ENCODE measurements at places on chromosomes 12 and 14.
A peak's percentile ranks its signal among the peaks of the same experiment; 100 is the strongest.

- DNase-seq: peak; percentile 9
Measured at GRCh38 chr14:72845683-72846082, 48.2 kb downstream of the DPF3 start.

- no peak for DNase-seq
Measured at GRCh38 chr12:106984588-106985137, 2.3 kb downstream of the MTERF2 start.

DNA sequence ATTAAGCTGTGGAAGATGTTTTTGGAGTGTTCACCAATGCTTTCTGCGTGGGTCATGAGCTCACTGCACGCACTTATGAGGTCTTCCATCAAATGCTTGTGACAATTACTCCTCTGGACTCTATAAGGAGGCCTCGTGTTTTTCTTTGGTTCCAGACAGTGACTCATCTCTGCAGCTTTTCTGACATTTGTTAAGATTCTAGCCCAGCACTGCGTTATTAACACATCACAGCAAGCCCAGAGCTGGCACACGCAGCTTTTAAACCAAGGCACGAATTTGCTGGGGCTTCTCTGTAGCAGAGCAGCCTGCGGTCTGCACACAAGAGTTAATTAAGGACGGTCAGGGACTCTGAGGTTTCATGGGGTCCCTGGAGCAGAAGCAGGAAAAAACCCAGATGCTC, 16.9 kb downstream of the MEG3 start:
- DNase-seq: no peak

GRCh38 chr14:96038920-96039632, at the start of gene C14orf132:
C14orf132 (plus strand) TSS chr14:96039362; CDS start chr14:96039501, 139 bp downstream.
- DNase-seq: peak; percentile 56

GRCh38 chr12:3698218-3698974, 54.5 kb downstream of the CRACR2A start:
- peak; percentile 91 for DNase-seq

DNA sequence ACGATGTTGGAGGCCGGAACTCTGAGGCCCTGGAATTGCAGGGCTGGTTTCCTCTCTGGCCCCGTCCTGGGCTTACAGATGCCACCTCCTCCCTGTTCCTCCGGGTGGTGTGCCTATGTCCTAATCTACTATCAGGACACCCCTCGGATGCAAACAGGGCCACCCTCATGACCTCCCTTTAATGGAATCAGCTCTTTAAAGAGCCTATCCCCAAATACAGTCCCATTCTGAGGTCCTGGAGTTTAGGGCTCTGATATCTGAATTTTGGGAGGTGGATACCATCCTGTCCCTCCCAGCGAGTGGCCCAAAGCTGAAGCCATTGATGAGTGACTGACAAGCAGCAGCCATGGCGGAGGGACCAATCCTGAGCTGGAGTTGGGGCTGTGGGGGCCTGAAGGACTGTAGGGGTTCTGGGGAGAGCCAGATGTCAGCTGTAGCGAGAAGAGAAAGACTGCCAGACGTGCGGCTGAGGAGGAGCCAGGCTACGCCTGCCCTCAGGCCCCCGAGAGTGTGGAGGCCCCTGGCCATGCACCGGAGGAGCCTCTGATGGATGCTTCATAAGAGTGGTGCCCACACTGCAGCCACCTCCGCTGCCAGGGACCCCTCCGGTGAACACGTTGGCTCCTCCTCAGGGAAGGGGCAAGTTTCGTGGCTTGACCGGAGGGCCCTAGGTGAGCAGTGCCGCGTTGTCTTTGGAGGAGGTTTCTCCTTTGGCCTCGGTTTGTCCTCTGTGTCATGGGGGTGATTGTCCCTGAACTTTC, 100.2 kb downstream of the KIF26A start:
- no peak for DNase-seq

- no peak for DNase-seq
Measured at GRCh38 chr12:111773801-111774551, 7.2 kb downstream of the ALDH2 start.

GRCh38 chr14:105944632-105945610, 418.5 kb downstream of the TMEM121 start:
- DNase-seq: no peak

- DNase-seq: peak; percentile 42
Measured at GRCh38 chr14:89121968-89122620, 294.9 kb downstream of the FOXN3 start.

- no peak for DNase-seq
Measured at GRCh38 chr12:67792185-67792584, 143.6 kb downstream of the DYRK2 start.

DNA sequence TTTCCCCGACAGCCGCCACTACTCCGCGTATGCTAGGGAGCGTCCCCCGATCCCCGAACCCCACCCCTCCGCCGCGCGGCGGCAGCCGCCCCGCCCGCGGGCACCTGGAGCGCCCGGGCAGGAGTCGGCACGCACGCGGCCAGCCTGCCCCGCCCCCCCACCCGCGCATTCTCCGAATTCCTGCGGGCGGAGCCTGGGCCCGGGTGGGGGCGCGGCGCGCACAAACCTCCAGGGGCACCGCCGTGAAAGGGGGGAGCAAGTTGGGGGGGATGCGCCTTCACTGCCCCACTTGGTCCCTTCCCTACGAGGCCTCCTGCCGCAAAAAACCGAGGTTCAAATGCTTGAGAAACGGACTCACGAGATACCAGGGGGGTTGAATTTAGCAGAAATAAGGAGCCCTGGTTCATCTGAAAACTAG, 1.7 kb downstream of the AJUBA start:
- DNase-seq: no peak

GRCh38 chr14:94679937-94680861, 68.0 kb downstream of the SERPINA3 start:
- no peak for DNase-seq

DNA sequence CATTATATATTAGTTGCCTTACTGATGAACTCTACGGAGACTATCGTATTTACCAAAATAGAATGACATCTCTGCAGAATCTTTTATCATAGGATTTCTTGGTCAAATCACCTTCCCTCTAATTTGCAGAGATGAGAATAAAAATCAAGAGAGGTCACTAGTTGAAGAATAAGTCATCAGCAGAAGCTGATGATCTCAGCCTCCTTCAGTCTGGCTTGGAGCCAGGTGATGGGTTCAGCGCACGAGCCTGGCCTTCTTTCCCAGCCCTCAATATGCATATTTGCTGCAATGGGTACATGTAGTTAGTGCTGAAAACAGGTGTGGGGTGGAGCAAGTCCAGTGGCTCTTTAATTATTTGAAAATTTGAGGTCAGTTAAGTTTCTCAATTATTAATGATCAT, 19.2 kb upstream of the EMP1 start:
- no peak for DNase-seq

GRCh38 chr12:107967170-107967569, 161.9 kb upstream of the WSCD2 start:
- DNase-seq: no peak

DNA sequence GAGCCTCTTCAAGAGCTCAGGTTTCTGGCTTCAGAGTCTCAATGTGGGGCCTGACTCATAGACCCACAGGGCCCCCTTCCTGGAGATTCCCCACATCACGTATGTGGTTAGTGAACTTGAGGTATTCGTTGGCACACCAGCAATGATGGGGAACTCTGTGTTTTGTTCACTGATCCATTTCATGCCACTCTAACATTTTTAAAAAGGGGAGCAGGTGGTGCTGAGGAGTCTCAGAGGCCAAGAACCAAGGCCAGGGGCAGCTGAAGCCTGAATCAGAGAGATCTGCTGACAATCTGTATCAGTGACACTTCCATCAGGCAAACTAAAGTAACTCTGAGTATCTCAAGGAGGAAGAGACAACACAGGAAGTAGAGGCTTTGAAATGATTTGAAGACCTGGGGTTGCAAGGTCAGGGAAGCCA, 323.4 kb downstream of the VRK1 start:
- no peak for DNase-seq

DNA sequence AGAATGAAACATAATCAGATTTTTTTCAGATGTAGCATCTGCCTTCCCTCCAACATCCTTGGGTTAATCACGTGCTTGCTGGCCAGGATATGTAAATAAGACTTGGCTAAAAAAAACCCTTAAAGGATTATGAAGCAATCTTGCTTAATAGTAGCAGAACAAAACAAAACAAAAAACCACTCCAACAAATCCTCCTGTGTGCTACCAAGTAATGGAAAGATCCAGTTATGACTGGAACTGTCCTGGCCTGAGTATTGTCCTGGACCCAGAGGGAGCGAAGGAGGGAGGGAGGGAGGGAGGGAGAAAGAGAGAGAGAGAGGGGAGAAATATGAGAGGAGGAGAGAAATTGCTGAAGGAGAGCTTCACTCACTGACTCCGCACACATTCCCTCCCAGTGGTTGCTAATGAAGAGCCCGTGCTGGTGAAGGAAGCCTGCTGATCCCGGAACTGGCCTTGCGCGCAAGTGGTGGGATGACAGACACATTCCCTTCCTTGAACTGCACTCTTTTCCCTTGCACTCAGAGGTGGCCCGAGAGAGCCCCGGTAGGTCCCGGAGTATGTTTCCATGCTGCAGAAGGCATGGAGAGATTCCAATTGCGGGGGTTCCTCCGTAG, 57.2 kb downstream of the HMGA2 start:
- no peak for DNase-seq

- no peak for DNase-seq
Measured at GRCh38 chr12:89706551-89706950, 2.1 kb downstream of the ATP2B1 start.

GRCh38 chr14:28766469-28766955, at the start of gene FOXG1:
FOXG1 (plus strand) TSS chr14:28766787; CDS start chr14:28767280, 493 bp downstream.
- DNase-seq: peak; percentile 95

DNA sequence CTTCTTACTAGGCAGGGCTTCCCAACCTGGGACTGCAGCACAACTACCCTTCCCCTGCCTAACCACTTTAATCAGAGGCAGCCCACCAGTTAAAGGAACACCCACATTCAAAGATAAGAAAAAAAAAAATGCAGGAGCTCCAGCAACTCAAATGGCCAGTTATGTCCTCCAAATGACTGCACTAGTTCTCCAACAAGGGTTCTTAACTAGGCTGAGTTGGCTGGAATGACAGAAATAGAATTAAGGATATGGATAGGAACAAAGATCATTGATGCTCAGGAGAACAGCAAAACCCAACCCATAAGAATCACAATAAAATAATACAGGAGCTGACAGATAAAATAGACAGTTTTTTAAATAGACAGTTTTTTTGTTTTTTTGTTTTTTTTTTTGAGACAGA, 154.2 kb downstream of the PLCZ1 start:
- DNase-seq: no peak

GRCh38 chr14:55026793-55027561, at the start of the genes SOCS4 and WDHD1:
SOCS4 (plus strand) TSS chr14:55027236; CDS start chr14:55043042, 15,806 bp downstream.
WDHD1 (minus strand) TSS chr14:55027099; CDS start chr14:55026787, 312 bp downstream.
- peak; percentile 94 for DNase-seq

- no peak for DNase-seq
Measured at GRCh38 chr14:70845601-70846000, 36.3 kb upstream of the MAP3K9 start.

- no peak for DNase-seq
Measured at GRCh38 chr12:48556631-48557030, 13.2 kb downstream of the LALBA start.

DNA sequence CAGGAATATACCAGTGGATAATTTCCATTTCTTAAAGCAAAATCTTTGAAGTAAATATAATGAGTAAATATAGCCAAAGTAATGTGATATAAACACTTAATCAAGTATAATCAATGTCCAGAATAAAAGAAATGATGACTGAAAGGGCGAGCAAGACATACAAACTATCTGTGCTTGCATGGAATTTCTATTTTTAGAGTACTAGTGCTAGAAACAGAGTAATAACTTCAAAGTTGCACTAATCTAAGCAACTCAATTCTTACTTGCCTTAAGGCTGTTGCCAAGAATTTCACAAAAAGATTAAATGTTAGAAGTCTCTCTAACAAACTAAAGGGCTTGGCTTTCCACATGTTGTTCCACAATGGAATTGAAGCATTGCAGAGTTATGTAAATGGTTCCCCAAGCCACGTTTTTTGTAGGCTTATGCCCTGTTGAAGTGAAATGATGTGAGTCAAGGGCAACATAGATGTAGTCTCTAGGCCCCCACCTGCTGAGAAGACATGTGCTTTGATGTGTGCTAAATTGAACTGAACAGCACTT, 175.0 kb upstream of the LMNTD1 start:
- no peak for DNase-seq

DNA sequence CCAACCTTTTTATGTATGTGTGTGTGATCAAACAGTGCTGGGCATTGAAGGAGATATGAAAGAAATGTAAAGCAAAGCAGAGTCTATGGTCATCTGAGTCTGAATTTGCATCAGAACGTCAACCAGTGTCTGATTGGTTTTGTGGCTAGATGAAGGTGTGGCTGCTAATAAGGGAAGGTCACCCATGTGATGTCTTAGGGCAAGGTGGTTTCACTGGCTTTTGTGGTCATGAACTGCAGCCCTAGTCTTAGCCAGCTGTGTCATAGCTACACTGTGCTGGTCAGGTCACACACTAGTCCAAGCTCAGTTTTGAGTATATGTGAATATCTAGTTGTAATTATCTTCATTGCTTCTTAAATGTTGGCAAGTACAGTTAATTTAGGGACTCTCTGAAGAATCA, 105.8 kb downstream of the TGFB3 start:
- DNase-seq: no peak

DNA sequence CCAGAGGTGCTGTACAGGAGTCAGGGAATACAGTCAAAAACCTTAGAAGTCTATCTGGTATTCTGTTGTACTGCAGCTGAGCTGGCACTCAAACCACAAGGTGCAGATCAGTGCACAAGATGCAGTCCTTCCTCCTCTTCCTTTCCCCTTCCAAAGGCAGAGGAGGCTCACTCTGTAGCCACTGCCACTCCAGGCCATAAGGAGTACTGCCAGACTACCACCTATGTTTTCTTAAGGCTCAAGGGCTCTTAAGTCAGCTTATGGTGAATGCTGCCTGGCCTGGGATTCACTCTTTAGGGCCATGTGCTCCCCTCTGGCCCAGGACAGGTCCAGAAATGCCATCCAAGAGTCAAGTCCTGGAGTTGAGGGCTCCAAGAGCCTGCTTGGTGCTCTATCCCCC, 200.3 kb downstream of the CRADD start:
- DNase-seq: no peak

DNA sequence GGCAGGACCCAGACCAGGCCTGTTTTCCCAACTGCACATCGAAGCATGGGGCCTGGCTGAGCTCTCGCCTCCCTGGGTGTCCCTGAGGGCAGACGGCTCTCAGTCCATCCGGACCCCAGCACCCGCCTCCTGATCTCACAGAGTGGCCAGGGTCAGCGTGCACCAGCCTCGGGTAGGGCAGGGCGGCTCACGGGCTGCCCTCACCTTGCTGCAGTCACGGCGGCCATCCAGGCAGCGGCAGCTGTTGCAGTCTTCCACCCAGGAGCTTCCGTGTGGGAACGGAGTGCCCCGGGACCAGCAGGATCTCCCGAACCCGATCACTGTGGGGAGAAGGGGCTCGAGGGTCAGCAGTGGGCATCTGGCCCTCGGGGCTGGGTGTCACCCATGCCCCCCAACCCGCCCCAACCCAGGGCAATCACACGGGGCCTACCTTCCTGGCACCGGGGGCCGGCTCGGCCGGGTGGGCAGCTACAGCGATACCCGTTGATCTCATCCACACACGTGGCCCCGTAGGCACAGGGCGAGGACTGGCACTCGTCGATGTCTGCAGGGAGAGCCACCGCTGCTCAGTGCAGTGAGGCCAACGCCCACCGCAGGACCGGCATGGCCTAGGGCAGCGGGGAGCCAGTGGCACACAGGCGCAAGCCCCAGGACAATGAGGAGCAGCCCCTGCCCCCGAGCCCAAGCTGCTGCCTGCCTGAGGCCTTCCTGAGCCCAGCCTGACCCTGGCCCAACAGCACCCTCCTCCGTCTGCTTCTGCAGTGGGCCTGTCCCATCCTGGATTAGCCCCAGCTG, 22.2 kb downstream of the JAG2 start:
- DNase-seq: no peak
